ENCODE measurements at places on chromosomes 11 and 22.

- DNase-seq = no peak
These were observed 797 bp downstream of the LGR4 start for GRCh38 chr11:27471589-27472397.

DNA sequence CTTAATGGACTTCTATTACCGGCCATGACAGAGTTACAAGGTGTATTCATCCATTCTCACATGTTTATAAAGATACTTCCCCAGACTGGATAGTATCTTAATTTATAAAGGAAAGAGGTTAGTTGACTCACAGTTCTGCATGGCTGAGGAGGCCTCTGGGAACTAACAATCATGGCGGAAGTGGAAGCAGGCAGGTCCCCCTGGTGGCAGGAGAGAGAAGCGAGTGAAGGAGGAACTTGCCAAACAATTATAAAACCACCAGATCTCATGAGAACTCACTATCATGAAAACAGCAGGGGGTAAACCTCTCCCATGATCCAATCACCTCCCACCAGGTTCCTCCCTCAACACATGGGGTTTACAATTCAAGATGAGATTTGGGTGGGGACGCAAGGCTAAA, 170.0 kb upstream of the PDGFD start:
- no peak for DNase-seq

DNA sequence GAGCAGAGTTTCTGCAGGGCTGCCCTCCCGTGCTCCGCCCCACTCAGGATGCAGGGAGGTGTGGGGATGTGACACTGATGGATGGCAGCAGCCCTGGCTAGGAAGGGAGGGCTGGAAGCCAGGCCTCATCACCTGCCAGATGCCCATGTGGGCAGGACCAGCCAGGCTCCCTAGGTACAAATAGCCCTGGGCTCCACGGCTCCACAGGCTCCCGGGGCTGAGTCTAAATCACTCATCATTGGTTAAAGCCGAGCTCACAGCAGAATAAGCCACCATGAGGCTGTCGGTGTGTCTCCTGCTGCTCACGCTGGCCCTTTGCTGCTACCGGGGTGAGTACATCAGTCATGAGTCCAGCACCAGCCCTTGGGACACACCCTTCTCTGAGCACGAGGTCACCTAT, at the start of gene SCGB1D1:
Gene SCGB1D1 (plus strand): TSS at position 206 of the 400 bp plus-strand sequence. CDS start 69 bp downstream, at position 275.
- DNase-seq = no peak

DNA sequence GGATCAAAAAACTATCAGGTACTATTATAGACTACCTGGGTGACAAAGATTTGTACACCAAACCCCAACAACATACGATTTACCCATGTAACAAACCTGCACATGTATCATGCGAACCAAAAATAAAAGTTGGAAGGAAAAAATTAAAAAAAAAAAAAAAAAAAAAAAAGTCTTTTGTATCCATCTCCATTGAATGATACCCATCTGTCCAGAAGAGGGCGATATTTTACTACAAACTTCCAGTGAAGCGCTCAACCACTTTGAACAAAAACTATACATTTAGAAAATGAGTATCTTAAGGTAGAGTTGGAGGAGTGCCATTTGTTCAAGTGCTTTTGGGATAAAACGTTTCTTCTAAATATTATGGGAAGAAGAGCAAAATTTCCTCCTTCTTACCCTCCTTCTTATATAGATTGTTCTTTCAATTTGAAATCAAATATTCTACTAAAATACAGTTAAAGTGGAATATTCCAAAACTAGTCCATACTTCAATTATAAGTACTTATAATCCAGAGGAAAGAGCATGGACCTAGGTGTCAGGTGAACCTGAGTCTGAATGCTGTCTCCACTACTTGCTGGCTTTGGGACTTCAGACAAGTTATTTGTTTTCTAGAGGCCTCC, 23.3 kb downstream of the ARL14EP start:
- no peak for DNase-seq

DNA sequence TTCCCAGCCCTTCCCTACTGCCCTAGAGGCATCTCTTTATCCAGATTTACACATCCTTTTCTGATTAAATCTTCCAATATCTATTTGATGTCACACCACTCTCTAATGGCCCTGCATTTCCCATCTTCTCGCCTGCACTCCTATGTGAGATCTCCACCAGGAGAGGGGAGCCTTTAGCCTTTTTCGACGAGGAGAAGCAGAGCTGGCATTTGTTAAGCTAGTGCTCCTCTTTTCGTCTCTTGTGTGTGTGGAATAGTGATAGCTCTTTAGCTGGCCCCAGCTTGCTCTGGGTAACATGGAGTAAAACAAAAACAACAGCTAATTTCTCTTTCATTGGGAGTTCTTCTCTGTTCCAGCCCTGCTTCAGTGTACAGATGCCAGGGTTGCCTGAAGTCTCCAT, 536.5 kb downstream of the NTM start:
- DNase-seq = no peak

DNA sequence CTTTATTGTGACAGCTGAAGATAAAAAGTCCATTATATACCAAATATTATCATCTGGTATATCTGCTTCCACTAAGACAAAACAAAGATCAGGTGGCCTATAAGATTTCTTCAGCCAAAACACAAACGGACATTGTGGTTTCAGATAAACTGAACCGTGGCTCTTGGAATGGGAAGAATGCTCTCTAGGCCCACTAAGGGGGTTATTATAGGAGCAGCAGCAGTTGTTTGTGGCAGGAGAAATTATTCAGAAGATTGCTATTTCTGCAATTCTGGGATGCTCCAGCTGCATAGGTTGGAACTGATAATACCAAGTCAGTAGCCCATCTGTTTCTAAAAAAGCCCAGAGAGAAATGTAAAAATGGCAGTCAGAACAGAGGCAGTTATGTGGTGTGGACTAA, 145.3 kb downstream of the NCAM1 start:
- no peak for DNase-seq

DNA sequence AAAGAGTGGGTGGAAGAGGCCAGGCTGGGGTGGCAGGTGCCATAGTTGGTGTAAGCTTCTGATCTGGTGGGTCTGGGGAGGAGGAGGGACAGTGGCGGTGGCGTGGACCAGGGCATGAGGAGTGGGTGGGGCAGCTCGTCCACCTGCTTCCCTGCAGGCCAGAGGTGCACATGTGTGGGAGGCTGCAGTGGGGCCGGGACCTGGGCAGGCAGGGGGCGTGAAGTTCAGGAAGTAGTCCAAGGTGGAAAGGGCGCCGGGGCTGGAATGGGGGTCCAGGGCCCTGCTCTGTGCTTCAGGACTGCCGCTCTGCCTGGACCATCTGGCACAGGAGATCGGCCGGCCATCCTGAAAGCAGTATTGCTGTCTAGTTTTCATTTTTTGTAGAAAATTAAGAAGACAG, 15.9 kb downstream of the RIBC2 start:
- DNase-seq = no peak

DNA sequence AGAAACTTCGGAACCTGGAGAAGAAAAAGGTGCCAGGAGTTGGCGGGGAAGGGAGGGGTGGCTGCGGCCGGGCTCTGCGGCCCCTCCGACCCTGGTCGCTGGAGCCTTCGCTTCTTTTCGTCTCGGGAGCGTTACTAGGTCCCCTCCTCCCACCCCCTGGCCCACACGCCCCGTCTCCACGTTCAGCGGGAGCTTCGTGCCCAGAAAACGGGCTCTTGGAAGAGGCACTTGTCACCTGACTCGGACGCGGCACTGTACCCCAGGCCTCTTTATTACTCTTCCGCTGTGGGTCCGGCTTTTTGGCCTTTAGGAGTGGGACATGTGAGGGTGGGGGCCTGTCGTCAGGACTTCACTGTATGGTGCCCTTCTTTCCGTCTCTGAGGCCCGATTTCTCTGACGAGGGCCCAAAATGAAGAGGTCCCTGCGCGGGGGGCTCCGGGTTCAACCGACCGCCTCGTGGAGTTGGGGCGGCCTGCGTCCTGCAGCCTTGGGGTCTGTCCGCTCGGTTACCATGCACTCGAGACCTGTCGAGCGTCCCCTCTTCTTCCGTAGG, 1.2 kb downstream of the CAPRIN1 start:
- no peak for DNase-seq

DNA sequence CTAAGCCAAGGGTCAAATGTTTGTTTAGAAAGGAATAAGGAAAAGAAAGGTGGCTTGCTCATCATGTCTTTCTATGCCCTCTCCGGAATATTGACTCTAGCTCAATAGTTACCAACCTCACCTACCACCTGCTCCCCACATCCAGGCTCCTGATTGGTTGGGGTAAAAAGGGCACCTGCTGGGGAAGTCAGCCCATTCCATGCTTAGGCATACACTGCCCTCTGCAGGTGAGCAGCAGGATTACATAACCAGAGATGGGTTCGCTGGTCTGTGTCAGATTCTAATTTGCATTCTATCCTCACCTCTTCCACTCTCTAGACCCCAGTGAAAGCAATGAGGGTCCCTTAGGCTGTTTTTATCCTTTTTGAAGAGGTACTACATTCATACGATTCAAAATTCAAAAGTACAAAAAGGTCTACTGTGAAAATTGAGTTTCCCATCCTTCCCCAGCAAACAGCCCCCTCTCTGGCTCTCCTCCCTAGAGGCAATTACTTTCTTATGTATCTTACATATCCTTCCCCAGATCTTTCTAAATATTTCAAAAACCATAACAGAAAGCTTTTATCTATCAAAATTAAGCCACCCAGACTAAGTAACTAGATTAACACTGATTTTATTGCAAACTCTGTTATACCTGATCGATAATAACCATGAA, 98.0 kb upstream of the ASPHD2 start:
- DNase-seq = no peak

DNA sequence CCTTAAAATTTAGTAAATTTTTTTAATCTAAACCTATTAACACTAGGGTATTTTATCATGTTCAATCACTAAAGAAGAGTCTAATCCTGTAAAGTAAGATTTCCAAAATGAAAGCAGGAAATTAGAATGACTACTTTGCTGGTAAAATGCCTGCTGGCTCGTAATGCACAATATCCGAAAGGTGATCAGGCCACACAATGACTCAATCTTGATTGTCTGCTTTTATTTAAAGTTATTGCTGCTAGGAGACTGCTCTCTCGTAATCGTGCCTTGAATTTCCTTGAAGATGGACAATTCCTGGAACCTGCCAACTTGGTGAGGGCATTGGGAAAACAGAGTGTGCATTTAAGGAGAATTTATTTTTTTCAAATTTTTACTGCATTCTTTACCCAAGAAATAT, 1786.5 kb upstream of the RAG2 start:
- DNase-seq = peak; percentile 24

Measured in T1000 (cell line).